ENCODE measurements at places on chromosomes 2 and 18.
A peak's percentile ranks its signal among the peaks of the same experiment; 100 is the strongest.

DNA sequence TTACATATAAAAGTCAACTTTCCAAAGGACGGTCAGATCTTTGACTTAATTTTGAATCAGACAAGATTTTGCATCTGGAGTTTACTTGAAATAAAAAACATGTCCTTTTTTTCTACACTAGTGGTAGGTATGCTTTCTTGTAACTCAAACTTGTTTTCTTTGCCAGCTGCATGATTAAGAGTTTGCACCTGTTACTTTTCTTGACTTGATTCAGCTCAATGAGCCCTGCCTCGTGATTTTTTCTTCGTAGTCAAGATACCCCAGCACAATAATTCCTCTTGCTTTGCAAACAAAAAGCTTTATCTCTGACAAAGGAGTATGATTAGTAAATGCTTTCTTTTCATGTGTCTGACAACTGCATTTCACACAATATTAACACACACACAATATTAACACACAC, 82.3 kb downstream of the FBXO15 start:
- no peak for DNase-seq

- no peak for DNase-seq
These were observed 327.0 kb upstream of the HS6ST1 start for GRCh38 chr2:128645631-128646030.

- no peak for DNase-seq
These were observed 209.1 kb downstream of the RAD51AP2 start for GRCh38 chr2:17309181-17309580.

- DNase-seq, result no peak
These were observed 40.5 kb downstream of the MTHFD2 start for GRCh38 chr2:74238879-74239278.

- DNase-seq, result no peak
These were observed 46.4 kb downstream of the INSIG2 start for GRCh38 chr2:118134650-118135049.

GRCh38 chr2:1775511-1776035, 31.3 kb upstream of the PXDN start:
- DNase-seq, result no peak

DNA sequence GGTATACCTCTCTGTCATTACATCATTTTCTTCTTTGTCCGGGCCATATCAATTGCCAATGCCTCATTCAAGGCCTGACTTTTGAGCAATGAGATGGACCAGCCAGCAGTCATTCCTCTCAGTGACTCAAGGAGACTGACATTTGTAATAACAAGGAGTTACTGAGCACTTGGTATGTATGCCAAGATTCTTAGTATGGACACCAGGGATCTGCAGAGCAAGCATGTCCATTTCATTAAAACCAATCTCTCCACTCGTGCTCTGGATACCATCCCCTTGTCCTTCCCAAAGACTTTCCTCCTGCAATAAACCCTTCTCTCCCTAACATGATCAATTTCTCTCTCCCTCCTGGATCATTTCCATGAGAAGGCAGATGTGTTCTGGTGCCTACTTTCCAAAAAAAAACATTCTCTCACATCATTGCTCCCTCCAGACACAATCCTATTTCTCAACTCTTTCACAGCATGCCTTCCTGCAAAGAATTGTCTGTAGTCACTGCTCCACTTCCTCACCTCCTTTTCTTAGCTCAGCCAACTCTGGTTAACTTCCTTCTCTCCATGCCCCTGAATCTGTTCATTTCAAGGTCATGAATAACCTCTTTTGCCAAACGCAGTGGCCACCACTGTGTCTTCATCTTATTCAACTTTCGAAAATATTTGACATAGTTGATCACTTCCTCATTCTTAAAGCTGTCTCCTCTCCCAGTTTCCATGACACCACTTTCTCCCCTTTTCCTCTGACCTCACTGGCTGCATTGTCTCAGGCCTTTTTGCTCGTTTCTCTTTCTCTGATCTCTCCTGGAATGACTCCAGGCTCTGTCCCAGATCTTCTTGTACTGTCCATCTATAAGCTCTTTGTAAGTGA, 102.8 kb upstream of the CYP1B1 start:
- peak; percentile 11 for DNase-seq

DNA sequence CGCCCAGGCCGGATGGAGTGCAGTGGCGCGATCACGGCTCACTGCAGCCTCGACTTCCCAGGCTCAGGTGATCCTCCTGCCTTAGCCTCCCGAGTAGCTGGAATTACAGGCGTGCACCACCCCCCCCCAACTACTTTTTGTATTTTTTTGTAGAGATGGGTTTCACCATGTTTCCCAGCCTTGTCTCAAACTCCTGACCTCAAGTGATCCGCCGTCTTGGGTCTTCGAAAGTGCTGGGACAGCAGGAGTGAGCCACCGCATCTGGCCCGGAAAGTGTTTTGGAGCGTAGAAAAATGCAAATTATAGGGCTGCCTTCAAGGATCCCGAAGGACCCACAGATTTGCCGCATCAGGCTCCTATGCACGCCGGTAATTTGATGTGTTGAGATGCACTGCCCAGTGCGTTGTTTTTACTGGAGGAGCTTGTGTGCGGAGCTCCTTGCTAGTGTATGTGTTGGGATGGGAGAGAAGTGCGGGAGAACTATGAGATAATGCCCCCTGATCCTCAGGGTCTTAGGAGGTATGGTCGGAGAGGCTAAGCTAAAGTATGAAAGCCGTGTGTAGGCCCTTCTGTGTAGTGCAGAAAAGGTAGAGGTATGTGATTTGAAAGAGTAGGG, 1.2 kb upstream of the CLASP1 start:
- no peak for DNase-seq

GRCh38 chr2:236180831-236181453, 12.8 kb upstream of the GBX2 start:
- no peak for DNase-seq

DNA sequence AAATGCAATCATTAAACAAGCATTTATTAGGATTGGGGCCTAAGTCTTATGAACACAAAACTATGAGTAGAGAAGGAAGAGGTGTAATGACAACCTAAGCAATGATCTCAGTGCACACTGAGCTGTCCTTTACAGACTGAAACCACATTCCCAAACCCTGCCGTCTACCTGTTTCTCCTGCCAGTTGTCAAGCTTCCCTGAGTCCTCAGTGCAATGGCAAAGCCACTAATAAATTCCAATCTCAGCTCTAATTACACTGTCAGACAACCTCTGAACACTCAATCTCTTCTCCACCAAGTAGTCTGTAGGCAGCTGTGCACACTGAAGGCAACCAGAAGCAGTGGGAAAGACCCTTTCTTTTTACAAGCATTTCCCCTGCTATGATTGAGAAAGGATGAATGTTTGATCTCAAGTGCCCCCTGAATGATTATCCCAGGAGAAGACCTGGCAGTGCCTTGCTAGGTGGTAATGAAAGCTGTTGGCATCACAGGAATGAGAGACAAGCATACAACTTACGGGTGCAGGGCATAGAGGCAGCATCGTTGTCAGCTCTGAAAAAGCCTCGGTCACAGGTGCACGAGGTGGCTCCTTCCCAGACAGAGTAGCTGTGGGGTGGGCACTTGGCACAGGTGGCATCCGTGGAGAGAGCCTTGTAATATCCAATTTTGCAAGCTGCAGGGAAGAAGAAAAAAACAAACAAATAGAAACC, 71.4 kb downstream of the EPHA4 start:
- no peak for DNase-seq

GRCh38 chr2:233270366-233270765, 18.9 kb downstream of the ATG16L1 start:
- no peak for DNase-seq

DNA sequence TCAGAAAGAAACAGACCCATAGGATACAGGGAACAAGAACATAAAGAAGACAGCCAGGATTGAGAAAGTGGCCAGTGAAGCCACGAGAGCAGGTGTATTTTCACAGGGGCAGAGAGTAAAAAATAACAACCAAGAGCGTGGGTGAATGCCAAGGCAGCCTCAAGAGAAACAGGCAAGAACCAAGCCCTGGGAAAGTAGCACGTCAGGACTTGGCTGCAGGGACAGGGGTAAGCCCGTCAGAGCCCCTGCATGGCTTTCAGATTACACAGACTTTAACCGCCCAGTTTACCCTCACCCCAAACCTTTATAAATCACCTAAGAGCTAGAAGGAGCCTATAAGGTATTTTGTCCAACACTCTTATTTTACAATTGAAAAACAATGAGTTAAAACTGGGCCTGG, 43.7 kb downstream of the ARL4C start:
- DNase-seq, result no peak

DNA sequence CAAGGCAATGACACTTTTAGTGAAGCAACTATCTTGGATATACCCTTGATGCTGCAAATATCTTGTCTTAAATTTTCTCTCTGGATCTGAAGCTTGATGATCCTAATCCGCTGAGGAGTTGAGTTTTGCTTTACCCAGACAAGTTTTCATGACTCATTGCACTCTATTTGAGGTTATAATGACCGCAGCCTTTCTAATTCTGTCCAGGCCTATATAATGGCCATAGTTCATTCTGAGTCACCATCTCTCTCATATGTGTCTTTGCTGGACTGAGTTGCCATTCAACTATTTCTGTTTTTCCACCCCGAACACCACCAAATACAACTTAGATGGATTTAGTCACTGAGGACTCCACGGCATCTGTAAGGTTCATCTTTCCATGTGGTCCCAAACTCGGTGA, 802.1 kb upstream of the FAM98A start:
- no peak for DNase-seq

DNA sequence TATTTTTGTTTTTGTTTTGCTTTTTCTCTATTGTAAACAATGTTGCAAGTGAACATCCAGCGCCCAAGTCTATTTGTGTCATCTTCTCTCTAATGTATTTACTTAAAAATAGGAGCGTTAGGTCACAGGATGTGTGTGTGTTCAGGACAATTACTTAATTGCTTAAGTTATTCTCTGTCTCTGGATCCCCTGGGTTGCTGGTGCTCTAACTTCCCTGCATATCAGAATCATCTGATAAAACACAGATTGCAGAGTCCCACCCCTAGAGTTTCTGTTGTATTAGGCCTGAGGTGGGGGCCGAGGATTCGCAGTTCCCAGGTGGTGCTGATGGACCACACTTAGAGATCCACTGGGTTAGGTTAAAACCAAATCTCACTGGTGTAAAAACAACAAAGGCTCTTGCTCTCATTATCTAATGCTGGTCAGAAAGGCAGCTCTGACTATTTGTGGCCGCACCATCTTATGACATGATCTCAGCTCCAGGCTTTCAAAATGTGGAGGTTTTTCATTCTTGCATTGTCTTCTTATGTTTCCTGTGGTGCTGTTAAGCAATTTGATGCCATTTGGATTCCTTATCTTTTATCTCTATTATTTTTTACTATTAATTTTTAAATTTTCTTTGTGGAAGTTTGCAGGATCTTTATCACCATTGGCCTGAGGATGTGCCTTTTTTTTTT, 87.7 kb downstream of the CLIP4 start:
- no peak for DNase-seq

GRCh38 chr2:107461301-107461700, 365.4 kb upstream of the RGPD4 start:
- no peak for DNase-seq

DNA sequence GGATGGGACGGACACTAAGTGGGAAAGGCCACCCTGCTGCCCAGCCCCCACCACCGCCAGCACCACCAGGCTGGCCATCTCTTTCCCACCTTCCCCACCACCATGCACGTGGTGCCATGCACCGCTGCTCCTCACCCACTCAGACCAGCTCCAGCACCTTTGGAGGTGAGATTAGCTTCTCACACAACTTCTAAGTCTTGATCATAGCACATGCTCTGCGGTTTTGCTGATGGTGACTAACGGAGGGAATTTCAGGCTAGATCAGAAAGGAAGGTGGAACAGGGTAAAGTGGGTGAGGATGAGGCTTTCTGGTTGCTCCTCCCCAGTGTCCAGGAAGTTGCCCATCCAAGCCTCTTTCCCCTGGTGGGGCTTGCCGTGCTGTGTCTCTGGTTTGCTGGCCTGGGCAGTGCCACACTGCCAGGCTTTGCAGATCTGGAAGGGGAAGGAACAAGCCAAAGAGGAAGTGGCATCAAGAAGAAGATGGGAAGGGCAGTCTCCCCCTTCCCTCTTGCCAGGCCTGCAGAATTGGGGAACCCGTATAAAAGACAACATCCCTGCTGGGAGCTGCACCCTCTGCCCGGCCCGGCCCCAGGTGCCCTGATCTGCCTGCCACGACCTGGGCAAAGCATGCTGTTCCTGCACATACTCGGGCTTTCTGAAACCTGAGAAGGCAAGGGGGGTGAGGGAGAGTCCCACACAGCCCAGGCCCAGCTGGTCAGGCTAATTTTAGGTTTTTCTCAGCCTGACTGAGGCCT, 44.3 kb upstream of the CAB39 start:
- DNase-seq, result peak; percentile 14

DNA sequence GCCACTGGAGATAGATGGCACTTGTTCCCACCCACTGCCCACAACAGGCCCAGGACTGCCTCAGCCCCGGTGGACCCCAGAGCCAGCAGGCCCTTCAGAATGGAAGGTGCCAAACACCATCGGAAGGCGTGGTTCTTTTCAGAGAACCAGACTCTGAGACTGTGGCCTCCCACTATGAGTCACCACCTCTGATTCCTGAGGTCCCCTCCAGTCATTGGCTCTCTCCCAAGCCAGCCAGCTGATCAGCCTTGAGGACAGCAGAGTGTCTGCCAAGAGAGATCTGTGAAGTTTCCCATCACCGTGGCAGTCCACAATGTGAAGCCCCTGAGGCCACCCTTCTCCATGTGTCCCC, 10.4 kb upstream of the MAP3K2 start:
- DNase-seq, result no peak

DNA sequence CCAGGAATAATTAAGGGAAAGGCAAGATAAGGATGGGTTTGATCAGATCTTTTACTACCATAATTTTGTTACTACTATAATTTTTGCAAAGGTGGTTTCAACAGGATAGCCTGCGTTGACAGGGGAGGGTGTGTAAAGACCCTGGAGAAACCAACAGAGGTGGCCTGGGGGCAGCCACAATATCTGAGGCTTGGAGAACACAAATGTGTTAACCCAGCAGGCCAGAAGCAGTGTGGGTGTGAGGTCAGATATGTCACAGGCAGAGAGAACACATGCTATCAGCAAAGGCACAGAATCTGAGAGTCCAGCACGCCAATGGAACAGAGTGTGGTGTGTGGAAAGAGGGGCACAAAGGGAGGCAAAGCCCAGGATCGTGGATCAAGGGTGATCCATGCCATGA, 399.4 kb upstream of the TRIB2 start:
- no peak for DNase-seq

Data from hippocampal formation (tissue), 2 donors.